ENCODE measurements at places on chromosomes 7 and 10.

- no peak for DNase-seq
Observed at GRCh38 chr10:33216661-33217427, 117.6 kb downstream of the NRP1 start.

GRCh38 chr7:33630359-33630758 lies 275.0 kb upstream of the BMPER start:
- no peak for DNase-seq

- DNase-seq = no peak
Observed at GRCh38 chr10:102998399-102998907, 80.4 kb downstream of the CNNM2 start.

DNA sequence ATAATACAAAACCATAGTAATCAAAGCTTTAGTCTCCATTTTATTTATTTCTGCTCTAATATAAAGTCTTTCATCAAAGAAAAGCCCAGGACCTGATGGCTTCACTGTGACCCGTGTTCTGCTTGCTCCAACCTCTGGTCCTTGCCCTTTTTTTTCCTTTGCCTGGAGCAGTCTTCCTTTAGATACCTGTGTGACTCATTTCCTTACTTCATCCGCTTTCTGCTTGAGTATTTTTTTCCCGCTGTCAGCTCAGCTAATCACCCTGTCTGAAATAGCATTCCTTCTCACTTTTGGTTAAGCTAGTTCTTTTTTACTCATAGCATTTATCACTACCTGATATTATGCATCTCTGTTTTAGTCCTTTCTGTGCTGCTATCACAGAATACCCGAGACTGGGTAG lies 194.8 kb downstream of the ABCA13 start:
- no peak for DNase-seq

DNA sequence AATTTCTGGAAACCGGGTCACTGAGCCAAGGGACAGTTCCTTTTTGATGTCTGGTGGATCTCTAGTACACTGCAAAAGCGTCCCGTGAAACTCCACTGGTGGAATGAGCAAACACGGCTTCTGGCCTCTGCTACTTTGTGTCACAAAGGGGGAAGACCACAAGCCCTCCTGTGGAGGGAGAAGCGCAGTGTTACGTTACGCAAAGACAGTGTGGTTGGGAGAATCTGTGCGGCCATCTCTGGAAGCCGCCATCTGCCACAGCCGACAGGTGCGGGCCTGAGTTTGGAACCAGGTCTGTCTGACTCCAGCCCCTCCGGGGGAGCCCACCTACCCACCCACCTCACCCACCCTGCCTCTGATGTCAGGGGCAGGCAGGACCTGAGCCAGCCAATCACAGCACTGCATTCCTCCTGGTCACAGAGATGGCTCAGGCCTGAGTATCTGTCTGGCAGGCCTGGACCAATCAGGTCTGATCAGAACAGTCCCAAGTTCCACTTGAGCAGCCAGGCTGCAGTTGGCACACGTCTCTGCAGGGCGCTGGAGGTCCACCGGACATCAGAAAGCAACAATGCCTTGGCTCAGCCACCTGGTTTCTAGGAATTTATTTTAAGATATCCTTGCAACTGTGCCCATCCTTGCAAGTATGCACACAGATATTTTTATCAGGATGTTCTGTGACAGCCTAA lies 3.0 kb upstream of the CYP2W1 start:
- no peak for DNase-seq

DNA sequence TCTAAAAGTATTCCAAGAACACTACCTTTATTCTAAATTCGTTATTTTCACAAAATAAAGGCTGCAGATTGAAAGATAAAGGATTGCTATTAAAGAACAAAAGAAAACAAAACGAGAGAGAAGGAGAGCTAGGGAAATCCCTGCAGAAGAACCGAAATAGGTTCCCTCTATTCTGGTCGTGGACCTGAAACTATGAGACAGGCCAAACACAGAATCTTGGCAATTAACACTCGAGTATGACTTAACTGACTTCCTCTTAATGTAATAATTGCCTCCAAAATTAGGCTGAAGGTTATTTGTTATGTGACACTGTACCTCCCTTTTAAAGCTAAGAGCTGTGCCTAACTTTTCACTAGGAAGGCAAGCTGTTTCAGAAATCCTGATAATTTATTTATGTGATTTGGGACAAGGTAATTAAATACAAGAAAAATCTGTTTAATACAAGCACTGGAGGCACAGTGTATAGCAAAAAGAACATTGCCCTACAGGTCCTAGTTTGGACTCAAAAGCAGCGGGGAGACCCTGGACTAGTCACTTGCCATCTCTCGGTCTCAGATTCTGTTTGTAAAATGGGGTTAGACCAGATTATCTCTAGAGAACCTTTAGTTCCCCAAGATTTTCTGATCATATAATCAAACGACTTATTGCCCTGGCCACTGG lies 11.6 kb downstream of the NAMPT start:
- DNase-seq = no peak

GRCh38 chr10:43576062-43576461 lies 1.6 kb upstream of the ZNF239 start:
- no peak for DNase-seq

DNA sequence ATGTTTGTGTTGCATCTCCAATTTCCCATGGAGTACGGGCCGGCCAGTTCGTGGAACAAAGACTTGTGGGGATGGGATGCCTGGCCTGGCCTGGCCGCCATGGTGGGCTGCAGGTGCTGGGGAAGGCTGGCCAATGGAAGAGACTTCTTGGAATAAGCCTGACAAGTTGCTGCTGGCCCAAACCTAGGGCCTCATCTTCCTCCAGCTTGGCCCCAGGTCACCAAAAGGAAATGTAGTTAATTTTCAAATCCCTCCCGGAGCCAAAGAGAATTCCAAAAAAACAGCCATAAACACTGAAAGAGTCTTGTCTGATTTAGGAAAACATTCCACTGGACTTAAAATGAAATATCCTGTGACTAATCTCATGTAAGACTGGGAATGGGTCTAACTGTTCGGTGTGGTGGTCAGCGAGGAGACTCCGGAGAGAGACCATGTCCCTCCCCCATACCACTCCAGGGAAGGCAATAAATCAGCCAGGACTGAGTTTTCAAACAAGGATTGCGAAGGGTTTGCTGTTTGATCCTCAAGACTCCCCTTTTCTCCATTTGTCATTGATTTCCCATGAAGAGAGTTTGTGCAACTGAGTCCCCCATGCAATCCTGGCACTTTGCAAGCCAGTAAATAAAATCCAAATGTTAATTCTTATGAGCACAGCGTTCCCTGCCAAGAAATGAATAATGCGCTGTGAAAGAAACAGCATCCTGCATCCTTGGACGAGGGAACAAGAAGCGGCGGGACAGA lies 128.7 kb upstream of the HABP2 start:
- peak; percentile 30 for DNase-seq

DNA sequence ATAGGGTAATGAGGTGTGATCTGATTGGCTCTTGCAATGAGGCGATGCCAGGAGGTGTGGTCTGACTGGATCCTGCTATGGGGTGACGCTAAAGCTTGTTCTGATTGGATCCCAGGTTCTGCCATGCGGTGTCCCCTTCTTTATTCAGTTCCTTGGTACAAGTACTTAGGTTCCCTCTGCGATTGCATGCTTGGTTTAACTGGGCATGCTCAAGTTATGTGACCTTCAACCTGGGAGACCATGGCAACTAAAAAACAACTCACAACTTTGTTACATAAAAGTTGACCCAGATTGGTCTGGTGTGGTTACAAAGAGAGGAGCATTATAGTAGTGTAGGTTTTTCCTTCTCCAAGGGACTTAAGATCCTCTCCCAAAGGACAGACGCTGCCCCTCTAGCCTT lies 49.5 kb upstream of the DNAJC1 start:
- no peak for DNase-seq

DNA sequence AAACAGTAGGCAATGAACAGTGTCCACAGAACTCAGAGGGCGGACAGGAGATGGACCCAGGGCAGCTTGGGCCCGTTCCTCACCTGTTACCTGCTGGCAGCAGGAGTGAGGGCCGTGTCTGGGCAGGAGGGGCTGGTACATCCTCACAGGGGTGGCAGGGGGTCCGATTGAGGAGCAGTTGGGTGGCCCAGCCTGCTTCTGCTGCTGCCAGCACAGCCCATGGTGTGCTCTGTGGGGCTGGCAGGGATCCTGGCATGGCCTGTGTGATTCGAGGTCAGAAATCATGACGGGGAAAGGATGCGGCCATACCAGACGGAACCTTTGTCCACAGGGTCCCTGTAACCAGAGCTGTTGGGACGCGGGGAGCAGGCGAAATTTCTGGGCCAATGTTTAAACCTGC lies 49.6 kb downstream of the INPP5A start:
- no peak for DNase-seq

DNA sequence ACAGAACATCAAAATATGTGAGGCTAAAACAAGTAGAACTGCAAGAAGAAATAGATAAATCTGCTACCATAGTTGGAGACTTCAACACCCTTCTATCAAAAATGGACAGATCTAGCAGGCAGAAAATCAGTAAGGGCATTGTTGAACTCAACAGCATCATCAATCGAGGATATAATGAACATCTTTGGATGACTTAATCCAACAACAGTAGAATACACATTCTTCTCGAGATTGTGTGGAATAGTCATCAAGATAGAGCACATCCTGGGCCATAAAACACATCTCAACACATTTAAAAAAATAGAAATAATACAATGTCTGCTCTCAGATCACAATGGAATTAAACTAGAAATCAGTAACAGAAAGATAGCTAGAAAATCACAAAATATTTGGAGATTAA lies 9.9 kb downstream of the IGFBP1 start:
- no peak for DNase-seq

GRCh38 chr10:103278862-103279298 lies 1.9 kb downstream of the INA start:
- DNase-seq = no peak

Data from heart left ventricle (tissue), 16 donors.